Activated naive CD8-positive, alpha-beta T cell treated with anti-CD3 and anti-CD28 coated beads for 36 hours (primary cell): ENCODE measurements at places on chromosomes 3 and 15. TPM values are rescaled to one million over a fixed set of nuclear protein-coding genes. Genes with fewer than 3 reads are reported as not detected.

GRCh38 chr3:40047406-40047805 lies 238.0 kb downstream of the MYRIP start:
- DNase-seq: no peak

GRCh38 chr15:93613386-93613785 lies 524.4 kb upstream of the RGMA start:
- DNase-seq: no peak

ADAMTS9 gene
- total RNA-seq: not detected

DNA sequence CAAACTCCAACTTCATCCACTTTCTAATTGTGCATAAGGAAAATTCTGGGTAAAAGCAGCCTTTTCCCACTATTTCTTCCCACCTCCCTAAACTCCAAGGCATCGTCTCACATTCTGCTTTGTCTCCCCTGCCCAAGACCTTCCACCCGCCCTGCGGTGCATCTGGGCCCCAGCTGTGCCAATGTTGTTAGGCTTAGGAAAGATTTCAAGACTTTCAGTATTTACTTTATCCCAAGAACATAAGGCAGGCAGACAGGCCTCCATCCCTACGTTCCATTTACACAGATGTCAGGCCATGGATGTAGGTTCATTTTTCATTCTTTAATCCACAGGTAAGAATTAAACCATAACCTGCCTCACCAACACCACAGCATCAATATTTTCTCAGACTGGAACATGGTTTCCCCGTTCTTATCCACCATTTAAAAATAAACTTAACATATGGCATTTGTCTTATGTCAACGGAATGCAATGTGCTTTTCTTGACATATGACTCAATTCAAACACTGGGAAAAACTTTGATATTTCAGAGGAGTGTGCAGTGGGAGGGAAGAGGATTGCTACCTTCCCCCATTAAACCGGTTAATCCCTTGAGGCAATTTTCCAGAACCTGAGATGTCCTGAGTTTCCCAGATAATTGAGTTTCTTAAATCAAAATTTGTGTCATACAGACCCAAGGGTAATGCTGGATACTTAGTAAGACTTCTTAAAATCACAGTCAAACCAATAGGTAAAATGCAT lies 238.0 kb upstream of the LRIG1 start:
- DNase-seq: no peak

GRCh38 chr3:127715532-127715931 lies 42.8 kb downstream of the ABTB1 start:
- DNase-seq: no peak

DNA sequence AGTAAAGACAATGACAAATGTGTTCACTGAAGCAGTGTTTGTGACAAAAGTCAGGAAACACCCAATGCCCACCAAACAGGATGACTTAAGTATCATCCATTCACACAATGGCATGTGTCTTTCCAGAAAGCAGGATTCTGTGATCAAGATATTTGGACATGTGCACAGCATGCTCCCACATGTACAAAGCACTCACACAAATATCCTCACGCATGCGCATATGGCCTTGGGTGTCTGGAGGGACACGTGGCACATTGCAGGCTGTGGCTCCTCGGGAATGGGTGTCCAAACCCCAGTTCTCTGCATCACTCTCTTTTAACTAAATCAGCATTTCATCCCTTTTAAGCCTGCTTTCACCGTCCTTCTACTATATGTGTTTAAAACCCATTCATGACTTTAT lies 130.5 kb downstream of the KLF13 start:
- DNase-seq: no peak
